ENCODE measurements at places on chromosomes 12 and 14. TPM values are rescaled to one million over a fixed set of nuclear protein-coding genes. Genes with fewer than 3 reads are reported as not detected.

DNA sequence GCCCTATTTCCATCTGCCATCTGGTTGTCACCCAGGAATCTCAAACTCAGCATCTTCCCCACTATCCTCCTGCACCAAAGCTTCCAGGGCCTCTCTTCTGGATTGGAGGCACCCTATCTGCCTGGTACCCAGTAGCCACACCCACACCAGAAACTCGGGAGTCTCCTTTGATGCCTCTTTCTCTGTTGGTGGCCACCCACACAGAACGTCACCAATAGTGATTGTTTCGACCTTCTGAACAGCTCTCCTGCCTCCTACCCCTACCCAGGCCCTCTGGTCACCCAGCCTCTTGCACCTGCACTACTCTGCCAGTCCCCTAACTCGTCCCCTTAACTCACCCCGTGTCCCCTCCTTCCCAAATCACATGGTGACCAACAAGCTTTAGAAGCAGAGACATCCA, 95.0 kb downstream of the IRF2BPL start:
- H3K36me3 ChIP-seq = no peaks in the 10 kb centered on the region
- no peak overlapping the region for H3K27ac ChIP-seq
- DNase-seq = no peak
- no peaks in the 10 kb centered on the region for H3K27me3 ChIP-seq

DNA sequence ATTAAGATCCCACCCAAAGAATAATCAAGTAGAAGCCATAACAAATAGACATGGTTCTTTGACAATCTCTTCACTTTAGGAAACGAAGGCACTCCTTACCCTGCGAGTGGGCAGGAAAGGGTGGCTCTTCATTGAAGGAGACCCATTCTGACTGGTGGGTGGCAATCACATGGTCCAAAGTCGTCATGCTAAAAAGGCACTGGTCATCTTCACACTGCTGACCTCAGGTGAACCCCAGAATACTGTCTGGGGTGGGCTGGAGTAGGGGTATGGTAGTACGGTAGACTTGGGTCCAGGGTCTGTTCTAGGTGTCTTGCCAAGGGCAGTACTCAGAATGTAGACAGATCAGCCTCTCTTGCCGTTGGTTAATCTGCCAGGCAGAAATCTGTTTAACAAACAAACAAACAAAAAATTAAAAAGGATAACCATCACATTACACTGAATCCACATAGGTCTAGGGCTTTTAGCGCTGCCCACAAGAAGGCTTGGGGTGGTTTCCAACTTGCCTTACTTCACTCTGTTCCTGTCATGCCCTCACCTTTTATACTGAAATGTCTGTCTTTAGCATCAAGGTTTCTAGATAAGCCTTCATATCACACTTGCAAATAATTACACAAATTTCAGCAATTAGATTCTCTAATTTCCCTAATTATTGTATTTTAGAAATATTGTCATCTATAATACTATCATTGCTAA, 1.8 kb downstream of the STON2 start:
- H3K36me3 ChIP-seq = peaks cover 29% of the 10 kb centered on the region
- no peak for DNase-seq
- no peaks in the 10 kb centered on the region for H3K27me3 ChIP-seq
- H3K27ac ChIP-seq = no peak overlapping the region
- no peak overlapping the region for H3K4me3 ChIP-seq
- peaks cover 4% of the 10 kb centered on the region for H3K4me1 ChIP-seq

DNA sequence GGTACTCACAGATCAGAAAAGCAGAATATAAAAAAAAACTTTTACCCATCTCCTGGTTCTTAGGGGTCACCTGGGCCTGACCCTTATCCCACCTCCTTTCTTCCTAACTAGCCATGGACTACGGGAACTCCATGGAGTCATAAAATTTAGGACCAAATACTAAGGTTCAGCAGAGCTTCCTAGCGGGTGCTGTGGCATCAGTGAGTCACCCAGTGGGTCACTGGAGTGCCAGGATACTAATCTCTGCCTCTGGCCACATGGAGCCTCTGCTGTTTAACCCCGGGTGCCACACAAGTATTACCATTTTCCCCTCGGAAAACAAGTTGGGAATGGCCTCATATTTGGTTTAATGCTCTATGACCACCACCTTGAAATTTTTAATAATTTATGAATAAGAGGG, 6.9 kb downstream of the ZBTB39 start:
- no peak overlapping the region for H3K27ac ChIP-seq
- H3K36me3 ChIP-seq = peaks cover 34% of the 10 kb centered on the region
- H3K4me3 ChIP-seq = no peak overlapping the region
- H3K4me1 ChIP-seq = no peaks in the 10 kb centered on the region
- no peaks in the 10 kb centered on the region for H3K27me3 ChIP-seq

DNA sequence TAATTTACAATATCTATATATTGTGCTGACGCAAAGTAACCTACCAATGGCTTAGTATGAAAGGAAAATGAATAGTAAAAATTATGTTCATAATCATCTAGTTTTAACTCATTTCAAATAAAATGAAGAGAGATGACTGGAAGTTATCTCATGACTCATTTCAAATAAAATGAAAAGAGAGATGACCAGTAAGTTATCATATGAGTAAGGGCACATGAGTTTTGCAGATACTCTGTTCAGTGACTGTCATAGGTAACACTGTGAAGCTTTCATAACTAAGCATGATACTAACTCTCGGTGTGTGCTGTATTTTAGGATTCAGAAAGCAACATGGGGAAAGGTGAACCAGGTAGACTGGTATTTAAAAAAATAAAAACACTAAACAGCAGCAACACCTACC, 364.5 kb upstream of the DIO2 start:
- no peaks in the 10 kb centered on the region for H3K4me1 ChIP-seq
- H3K36me3 ChIP-seq = no peaks in the 10 kb centered on the region
- no peak for DNase-seq
- no peak overlapping the region for H3K4me3 ChIP-seq
- H3K27me3 ChIP-seq = no peaks in the 10 kb centered on the region

- H3K4me3 ChIP-seq = no peak overlapping the region
- H3K27ac ChIP-seq = no peak overlapping the region
- no peaks in the 10 kb centered on the region for H3K36me3 ChIP-seq
- DNase-seq = no peak
Observed at GRCh38 chr14:86604561-86604960, 1074.6 kb downstream of the FLRT2 start.

DNA sequence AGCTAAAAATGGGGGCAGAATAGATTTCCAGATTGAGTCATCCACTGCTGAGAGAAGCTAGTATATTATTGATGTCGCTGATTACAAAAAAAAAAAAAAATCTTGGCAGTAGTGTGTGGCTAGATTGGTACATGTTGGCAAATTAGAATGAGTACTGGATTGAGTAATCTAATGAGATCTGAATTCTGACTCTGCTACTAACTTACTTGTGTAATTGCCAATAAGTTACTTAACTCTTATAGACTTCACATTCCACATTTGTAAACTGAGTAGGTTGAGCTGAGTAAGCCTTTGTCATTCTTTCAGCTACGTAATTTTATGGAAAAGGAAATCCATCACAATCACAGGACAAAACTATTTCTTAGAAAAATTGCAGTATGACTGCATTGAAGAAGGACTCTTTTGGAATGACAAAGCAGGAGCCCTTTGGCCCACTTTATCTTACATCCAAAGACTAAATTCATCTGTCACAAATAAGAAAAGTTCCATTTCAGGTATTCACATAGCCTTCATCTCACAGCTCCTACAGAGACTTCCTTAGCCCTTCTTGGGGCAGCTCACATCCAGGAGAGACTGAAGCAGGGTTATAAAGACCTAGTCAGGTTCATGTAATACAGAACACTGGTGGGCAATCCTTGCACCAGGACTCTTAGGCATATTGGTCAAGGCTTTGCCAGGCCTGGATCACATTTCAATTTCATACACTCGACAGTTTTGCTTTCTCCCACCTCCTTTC, 197.3 kb upstream of the CPNE8 start:
- no peak overlapping the region for H3K27ac ChIP-seq
- no peak for DNase-seq
- H3K27me3 ChIP-seq = no peaks in the 10 kb centered on the region
- H3K4me3 ChIP-seq = no peak overlapping the region

- no peak overlapping the region for H3K27ac ChIP-seq
- H3K36me3 ChIP-seq = no peaks in the 10 kb centered on the region
- peaks cover 94% of the 10 kb centered on the region for H3K27me3 ChIP-seq
Observed at GRCh38 chr12:49342066-49342913, 4.4 kb upstream of the DNAJC22 start.

DNA sequence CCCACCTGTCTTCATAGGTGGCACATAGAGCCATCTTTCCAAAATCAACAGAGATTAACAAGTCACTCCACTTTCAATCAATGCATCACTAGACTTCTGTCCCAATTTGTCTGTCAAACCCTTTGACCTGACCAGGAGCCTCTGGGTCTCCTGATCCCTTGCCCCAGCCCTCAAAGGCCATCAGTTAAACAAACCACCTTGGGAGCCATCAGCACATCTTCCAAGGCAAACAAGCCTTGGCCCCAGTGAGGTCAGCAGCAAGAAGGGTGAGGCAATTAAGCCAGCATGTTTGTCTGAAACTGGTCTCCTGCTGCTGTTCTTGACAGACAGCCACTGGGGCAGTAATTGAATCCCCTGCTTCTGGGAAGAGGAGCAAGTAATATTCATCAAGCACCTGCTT, 742.8 kb upstream of the TBX3 start:
- 0 out of 2 replicates have a peak, but pooled peaks cover 3% of the 10 kb centered on the region for H3K27me3 ChIP-seq
- no peaks in the 10 kb centered on the region for H3K4me1 ChIP-seq
- H3K4me3 ChIP-seq = no peak overlapping the region
- H3K27ac ChIP-seq = no peak overlapping the region

- no peak overlapping the region for H3K4me3 ChIP-seq
- H3K36me3 ChIP-seq = peaks cover 2% of the 10 kb centered on the region
- no peak overlapping the region for H3K27ac ChIP-seq
- no peaks in the 10 kb centered on the region for H3K27me3 ChIP-seq
- no peaks in the 10 kb centered on the region for H3K4me1 ChIP-seq
Observed at GRCh38 chr12:113393749-113394148, 9.9 kb downstream of the SDS start.

- no peaks in the 10 kb centered on the region for H3K36me3 ChIP-seq
- peaks cover 10% of the 10 kb centered on the region for H3K4me1 ChIP-seq
- no peak overlapping the region for H3K27ac ChIP-seq
- peaks cover 18% of the 10 kb centered on the region for H3K27me3 ChIP-seq
- H3K4me3 ChIP-seq = no peak overlapping the region
- no peak for DNase-seq
Observed at GRCh38 chr14:100669011-100669412, 57.7 kb upstream of the DLK1 start.

GRCh38 chr14:25875475-25875874, 722.4 kb downstream of the NOVA1 start:
- H3K4me3 ChIP-seq = no peak overlapping the region
- no peaks in the 10 kb centered on the region for H3K27me3 ChIP-seq
- H3K27ac ChIP-seq = no peak overlapping the region
- no peaks in the 10 kb centered on the region for H3K4me1 ChIP-seq

DNA sequence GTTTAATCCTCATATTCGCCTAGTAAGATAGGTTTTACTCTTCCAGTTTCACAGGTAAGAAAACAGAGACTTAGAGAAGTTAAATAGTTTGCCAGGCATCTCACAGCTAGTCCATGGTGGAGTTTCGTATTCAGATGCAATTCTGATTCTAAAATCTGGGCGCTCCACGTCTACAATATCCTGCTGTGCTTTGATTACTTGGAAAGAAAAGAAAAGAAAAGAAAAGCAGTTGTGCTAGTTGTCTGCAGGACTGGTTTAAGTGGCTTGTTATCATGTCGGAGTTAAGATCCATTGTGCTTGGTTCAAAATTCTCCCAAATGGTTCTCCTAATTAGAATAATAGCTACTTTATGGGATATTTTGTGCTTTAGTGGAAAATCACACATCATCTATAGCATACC, 18.6 kb downstream of the AKAP3 start:
- H3K27me3 ChIP-seq = no peaks in the 10 kb centered on the region
- H3K4me1 ChIP-seq = peaks cover 5% of the 10 kb centered on the region
- no peak for DNase-seq
- H3K4me3 ChIP-seq = no peak overlapping the region
- H3K36me3 ChIP-seq = no peaks in the 10 kb centered on the region

GRCh38 chr12:3242199-3242863, 165.2 kb downstream of the TSPAN9 start:
- H3K27me3 ChIP-seq = no peaks in the 10 kb centered on the region
- no peak overlapping the region for H3K4me3 ChIP-seq
- H3K4me1 ChIP-seq = peaks cover under 1% of the 10 kb centered on the region
- DNase-seq = no peak

DNA sequence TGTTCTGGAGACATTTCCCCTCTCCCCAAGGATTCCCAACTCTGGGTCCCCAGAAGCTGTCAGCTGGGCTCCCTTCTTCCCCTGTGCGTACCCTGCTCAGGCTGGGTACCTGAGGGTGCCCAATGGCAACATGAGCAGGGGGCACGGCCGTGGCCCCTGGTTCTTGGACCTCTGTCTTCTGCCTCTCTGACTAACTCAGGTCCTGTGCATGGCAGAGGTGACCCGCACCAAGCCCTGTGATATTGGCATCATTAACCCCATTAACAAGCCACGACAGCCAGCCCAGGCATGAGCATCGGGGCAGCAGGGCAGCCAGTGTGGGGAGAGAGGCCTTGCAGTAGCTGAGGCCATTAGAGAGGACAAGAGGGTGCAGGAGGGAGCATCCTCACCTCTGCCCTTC, 28.4 kb downstream of the RTL1 start:
- H3K4me3 ChIP-seq = no peak overlapping the region
- H3K4me1 ChIP-seq = no peaks in the 10 kb centered on the region
- H3K36me3 ChIP-seq = no peaks in the 10 kb centered on the region
- no peak for DNase-seq
- no peak overlapping the region for H3K27ac ChIP-seq

- no peaks in the 10 kb centered on the region for H3K36me3 ChIP-seq
- 0 out of 2 replicates have a peak, but pooled peaks cover 4% of the 10 kb centered on the region for H3K4me1 ChIP-seq
- DNase-seq = no peak
- no peak overlapping the region for H3K4me3 ChIP-seq
- H3K27ac ChIP-seq = no peak overlapping the region
Observed at GRCh38 chr12:62250671-62251608, 9.3 kb upstream of the USP15 start.

DNA sequence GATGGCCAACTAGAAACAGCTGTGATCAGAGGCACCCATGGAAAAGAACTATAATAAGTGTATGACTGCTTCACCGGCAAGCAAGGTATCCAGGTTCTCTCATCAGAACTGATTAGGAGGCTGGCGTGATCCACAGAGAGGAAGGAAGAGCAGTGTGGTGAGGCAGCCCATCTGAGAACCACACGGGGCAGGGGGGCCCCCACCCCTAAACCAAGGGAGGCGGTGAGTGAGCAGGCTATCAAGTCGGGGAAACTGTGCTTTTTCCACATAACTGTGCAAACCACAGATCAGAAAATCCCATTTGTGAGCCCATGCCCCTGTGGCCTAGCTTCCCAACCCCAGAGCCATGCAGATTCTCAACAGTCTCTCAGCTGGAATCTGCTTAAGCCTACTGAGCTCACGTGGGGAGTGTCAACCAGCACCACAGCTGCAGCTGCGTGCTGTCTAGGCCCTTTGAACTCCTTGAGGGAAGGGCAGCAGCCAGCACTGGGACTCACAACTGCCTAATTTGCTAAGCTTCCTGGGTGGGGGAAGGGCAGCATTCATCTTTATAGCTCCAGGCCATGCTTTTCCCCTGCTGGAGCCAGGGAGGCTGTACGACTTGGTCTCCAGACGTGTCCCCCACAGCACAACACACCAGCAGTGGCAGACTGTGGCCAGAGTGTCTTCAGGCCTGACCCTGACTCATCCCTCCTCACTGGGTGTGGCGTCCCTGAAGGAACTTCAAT, 444.4 kb upstream of the ATP2B1 start:
- H3K4me1 ChIP-seq = peaks cover 4% of the 10 kb centered on the region
- H3K27ac ChIP-seq = no peak overlapping the region
- no peaks in the 10 kb centered on the region for H3K36me3 ChIP-seq
- no peak for DNase-seq
- no peak overlapping the region for H3K4me3 ChIP-seq
- H3K27me3 ChIP-seq = no peaks in the 10 kb centered on the region

Gene ARL6IP4
- polyA plus RNA-seq = 76.4 TPM

Gene METTL25
- 2.4 TPM for polyA plus RNA-seq

Gene HVCN1
- polyA plus RNA-seq = 11.2 TPM

Gene POTEG
- polyA plus RNA-seq = not detected

Gene SPIC
- not detected for polyA plus RNA-seq

Gene CRIP2
- polyA plus RNA-seq = 13.5 TPM

Gene DDX23
- 43.5 TPM for polyA plus RNA-seq

Measured in H1 (cell line).